ENCODE measurements at places on chromosomes 5 and 9. TPM values are rescaled to one million over a fixed set of nuclear protein-coding genes. Genes with fewer than 3 reads are reported as not detected.

DNA sequence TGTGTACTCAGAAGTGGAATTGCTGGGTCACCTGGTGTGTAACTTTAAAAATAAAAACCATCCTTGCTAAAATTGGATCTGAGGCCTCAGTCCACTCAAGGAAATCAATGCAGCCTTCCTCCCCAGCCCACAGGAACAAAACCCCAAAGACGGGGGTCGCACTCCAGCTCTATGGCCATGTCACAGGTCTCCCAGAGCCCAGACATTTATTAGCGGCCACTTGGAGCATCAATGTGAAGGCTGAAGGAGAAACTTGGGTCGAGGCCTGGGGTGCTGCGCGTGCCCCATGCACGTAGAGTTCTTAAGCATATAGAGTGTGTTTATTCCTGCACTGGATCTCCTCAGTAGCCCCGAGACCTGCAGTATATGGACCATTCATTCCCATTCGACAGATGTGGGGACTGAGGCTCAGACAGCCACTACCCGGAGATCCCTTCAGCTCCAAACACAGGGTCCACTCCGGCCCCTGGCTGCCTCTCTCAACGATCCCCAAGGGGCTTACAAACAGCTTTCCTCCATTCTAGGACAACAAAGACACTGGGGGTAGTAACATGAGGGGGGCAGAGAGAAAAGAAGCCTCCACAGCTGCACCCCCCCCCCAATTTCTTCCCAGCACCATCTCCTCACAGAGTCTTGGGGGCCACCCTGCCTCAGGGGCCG is 14.3 kb upstream of the OLFM1 start:
- DNase-seq = peak; percentile 54

DNA sequence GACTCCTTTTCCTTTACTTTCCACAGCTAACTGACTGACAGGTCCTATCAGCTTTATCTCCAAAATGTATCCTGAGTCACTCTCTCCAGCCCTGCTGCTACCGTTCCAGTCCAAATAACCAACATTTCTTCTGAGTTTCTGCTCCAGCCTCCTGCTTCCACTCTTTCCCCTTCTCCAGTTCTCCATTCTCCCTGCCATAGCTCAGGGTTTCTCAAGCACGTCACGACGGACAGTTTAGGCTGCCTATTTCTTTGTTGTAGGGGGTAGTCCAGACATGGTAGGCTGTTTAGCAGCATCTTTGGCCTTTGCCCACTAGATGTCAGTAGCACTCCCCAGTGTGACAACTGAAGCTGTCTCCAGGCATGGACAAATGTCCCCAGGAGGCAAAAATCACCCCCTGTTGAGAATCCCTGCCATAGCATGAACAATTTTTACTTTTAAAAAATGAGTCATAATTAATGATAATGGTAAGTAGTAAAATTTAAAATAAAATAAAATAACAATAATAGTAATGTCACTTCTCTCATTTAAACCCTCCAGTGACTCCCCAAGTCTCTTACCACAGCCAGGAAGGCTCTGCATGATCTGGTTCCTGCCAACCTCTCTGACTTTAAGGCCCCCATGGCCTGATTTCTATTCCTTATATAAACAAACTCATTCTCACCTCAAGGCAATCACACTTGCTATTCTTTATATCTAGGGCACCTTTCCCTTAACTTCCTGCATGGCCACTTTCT is 105.4 kb upstream of the FER start:
- DNase-seq = peak; percentile 82

KCNIP1 gene
- 0.79 TPM for total RNA-seq

ZSWIM6 gene
- 14.0 TPM for total RNA-seq

- peak; percentile 86 for DNase-seq
Observed at GRCh38 chr5:151924564-151925301, at the start of gene GLRA1. Gene GLRA1, minus strand, starts transcription at chr5:151924851. Its CDS starts 302 bp downstream, at chr5:151924549.

DNA sequence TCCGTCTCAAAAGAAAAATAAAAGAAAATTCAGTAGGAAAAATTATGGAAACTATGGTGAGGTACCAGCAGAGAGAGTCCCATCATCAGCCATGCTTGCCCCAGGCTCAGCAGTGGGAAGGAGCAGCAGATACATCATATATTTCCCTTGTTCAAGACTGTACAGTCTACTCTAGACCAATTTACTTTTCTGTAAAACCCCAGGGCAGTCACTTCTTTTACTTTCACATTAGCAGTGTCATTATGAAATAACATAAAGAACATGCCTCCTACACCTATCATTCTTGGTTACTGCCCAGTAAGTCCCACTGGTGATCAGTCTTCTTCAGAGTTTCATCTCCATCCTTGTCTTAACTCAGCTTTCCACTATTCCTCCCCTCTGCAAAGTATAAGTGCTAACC is 1145.0 kb downstream of the MAT2B start:
- DNase-seq = no peak

LRRC19 gene
- not detected for total RNA-seq

PCDHB15 gene
- total RNA-seq = 3.8 TPM

DNA sequence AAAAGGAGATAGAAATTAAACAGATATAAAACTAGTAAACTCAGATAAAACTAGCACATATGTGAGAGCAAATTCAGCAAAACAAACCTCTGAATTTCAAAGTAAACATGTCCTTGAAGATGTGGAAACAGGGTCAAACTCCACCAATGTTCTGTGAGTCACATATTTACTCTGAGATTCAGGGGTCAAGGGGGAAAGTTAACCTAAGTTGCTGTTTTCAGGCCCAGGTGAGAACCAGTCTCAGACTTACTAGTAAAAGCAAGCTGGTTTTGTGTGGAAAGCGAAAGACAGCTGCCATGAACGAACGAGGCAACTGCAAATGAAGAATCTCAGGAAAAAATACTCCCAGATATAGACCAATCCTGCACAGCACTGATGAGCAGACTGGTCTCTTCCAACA is 29.0 kb downstream of the PSMB7 start:
- no peak for DNase-seq

DNA sequence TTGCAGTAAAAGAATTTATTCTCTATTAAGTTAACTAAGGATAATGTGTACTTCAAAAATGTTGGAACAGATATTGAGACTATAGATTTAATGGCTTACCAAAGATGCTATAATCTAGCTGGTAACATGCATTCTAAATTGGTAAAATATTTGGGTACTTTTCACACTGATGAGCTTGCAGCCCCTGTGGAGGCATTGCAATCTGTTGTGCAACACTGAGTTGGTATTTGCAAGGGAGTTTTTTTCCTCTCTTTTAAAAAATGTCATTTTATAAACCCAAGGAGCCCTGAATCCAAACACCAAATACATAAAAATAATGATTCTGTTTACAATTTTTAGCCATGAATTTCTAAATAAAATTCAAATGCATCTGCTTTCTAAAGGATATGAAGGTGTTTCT is 944.8 kb downstream of the DTWD2 start:
- DNase-seq = no peak

DNA sequence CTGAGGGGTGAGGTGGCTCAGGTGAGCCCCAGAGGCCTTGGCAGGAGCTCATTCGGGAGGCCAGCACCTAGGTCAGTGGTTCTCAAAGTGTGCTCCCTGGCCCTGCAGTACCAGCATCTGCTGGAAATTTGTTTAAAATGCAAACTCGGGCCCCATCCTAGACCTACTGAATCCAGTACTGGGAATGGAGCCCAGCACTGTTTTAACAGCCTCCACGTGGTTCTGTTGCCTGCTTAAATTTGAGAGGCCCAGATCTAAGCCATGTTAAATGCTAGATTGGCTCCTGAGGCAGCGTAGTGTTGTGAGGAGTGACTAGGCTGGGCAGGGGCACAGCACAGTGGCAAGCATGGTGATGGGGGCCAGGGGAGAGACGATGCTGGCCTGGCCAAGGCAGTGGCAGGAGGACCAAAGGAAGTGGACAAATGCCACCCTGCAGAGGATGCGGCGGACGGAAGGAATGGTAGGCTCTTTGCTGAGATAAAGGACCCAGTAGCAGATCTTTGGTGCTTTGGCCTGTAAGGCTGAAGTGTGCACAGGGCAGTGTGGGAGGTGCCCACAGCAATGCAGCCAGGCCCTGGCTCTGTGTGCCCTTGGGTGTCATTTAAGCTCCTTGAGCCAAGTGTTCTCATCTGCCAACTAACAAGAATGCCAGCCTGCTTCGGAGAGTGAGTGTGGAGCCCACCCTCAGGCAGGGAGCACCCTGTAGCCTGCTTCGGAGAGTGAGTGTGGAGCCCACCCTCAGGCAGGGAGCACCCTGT is 4.2 kb downstream of the PRR7 start:
- no peak for DNase-seq

DNA sequence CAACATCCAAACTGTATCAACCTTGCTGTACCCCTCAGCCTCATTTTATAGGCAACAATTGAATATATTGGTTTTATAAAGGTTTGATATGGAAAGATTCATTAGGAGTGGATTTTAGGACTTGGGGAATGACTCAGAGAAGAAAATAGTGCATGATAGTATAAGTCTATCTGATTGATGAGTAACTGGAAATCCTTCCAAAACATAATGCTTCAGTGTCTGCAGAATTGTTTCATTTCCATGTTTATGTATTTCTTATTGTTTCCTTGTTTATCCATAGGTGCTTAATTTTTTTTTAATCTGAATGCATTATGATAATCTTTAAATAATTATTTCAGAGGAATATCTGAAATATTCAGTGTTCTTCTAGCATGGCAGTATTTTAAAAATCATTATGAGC is 12.6 kb downstream of the JAK2 start:
- DNase-seq = no peak

DNA sequence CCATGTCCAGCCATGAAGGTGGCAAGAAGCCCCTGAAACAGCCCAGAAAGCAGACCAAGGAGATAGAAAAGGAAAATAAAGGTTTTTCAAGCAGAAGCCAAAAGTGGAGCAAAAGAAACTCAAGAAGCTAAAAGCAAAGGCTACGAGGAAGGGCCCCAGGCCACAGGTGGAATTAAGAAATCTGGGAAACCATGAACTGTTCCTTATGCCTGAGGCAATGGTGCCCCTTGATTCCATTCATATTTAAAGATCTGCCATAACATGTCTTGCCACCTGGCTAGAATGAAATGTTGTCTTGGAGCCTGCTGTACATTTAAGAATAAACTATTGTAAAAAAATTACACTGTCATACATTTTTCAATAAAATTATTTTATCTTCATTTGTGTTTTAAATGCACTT is 59.5 kb upstream of the TARS1 start:
- no peak for DNase-seq

DNA sequence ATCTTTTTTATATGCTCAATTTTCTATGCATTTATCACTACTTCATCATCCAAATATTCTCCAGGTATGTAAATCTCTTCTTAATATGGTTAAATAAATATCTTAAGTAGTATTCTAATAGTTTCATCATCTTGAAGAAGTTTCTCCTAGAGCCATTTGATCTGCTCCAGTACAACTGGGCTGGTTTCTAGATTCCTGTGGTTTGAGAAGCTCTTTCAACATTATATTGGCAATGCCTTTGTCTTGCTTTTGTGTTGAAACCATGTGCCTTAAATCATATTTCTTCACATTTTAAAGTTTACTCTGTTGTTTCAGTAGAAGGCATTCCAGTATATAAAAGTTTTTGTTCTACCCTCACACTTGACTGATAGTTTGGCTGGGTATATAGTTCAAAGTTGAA is 27.6 kb downstream of the MBLAC2 start:
- DNase-seq = no peak

GRCh38 chr5:109759306-109759705 is 69.6 kb downstream of the MAN2A1 start:
- no peak for DNase-seq
